ENCODE measurements at places on chromosomes 2 and 18.

DNA sequence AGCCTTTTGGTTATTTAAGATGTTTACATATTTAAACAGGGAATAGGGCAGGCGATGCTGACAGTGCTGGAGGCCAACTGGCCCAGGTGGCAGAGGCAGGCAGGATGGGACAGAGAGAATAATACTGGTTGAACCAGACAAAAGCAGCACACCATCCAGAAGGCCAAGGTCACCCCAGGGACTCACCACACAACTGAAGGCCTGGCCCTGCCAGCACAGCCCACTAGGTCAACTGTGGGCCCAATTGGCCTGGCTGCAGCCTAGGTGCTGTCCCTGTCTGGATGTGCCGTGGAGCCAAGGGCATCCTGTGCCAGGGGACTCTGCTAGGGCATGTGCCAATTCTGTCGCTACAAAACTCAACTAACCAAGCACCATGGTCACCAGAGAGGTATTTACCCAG, 69.2 kb downstream of the RNF152 start:
- DNase-seq: no peak

DNA sequence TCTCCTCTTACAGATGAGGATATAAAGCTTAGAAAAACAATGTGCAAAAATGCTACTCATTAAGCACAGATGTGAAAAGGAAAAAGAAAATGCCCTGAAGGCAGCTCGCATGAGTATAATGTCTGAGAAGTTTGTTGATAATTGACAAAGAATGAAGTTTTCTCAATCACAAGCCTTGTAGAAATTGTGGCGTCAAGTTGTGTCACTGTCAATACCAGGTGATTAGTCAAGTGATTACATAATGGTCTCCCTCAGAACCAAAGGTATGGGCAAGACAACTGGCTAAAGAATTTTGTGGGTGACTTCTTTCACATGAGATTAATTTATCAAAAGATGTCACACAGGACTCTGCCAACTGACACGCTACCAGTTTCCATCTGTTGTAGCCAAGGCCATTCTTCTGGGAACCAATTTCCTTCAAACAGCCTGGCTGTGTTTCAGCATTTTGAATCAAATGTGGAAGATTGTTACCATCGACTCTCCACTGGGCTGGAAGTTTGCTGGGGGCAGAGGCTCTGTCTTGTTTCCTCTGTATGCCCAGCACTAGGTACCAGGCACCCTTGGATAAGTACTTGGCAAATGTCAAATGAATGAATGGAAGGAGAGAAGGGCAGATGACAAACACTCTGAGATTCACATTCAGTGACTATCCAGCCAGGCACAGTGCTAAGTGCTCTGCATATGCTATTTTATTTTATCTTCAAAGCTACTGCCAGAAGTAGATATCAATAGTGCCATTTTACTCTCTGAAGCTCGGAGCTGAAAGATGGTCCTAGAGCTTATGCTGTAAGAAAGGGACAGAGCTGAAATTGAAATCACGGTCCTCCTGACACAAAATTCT, 5.9 kb upstream of the FN1 start:
- no peak for DNase-seq

DNA sequence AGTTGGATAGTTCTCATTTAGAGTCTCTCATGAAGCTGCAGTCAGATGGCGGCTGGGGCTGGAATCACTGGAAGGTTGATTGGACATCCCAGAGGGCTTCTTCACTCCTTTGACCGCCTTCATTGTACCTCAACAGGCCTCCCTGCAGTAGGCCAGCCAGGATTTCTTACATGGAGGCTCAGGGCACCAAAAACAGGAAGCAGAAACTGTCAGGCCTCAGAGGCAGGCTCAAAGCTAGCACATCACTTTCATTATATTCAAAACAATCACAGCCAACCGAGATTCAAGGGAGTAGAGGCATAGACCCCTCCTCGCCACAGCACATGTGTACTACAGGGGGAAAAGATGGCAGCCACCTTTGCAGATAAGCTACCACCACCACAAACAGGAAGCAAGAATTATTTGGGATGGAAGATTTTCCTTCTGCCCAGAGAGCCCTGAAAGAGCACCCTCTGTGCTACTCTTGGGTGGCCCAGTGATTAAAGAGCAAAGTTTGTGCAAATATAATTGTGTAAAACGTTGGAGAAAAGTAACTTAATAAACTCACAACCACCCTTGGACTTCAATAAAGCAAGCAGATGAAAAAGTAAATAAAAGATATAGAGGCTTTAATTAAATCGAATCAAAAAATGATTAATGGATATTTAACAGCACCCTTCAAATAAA, 155.3 kb downstream of the GFPT1 start:
- DNase-seq: no peak

GRCh38 chr18:13382366-13382953, 163.9 kb downstream of the LDLRAD4 start:
- peak; percentile 41 for DNase-seq

GRCh38 chr2:19796035-19796695, 105.6 kb downstream of the TTC32 start:
- DNase-seq: no peak

DNA sequence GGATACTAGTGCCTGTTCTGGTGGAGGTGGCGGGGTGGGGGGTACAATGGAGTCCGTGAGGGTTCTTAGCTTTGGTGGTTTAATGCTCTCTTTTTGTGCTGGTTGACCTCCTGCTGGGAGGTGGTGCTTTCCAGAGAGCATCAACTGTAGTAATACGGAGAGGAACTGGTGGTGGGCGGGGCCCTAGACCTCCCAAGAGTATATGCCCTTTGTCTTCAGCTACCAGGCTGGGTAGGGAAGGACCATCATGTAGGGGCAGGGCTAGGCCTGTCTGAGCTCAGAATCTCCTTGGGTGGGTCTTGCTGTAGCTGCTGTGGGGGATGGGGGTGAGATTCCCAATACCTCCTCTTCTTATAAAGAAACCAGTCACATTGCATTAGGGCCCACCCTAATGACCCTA, 27.1 kb downstream of the CAMKMT start:
- no peak for DNase-seq

- no peak for DNase-seq
Measured at GRCh38 chr2:55247025-55247424, 14.5 kb downstream of the RPS27A start.

GRCh38 chr2:173802518-173802917, 162.7 kb downstream of the SP3 start:
- DNase-seq: no peak

- DNase-seq: no peak
Measured at GRCh38 chr2:201471732-201472393, 20.3 kb downstream of the STRADB start.

DNA sequence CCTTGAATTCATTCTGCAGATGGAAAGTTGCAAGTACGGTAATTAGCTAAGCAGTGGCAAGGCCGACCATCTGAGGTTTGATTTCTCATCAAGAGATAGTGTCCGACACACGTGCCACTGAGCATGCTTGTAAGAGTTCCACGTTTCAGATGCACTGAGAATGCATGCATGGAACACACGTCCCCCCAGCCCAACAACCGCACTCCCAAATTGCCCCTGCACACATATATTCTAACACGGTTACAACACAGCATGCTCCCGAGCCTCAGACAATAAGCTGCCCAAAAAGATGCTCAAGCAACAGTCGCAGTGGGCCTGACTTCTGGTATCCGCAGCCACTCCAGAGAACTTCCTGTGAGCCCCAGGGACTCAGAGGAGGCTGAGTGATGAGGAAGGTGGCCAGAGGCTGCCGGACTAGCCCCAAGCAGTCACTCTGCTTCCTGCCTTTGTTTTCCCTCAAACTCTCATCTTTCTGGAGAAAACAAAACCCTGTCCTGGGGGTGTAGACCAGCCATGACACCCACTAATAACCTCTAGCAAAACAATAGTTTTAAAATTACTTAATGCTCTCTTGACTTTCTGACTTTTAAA, 204.0 kb downstream of the TGIF1 start:
- DNase-seq: no peak

DNA sequence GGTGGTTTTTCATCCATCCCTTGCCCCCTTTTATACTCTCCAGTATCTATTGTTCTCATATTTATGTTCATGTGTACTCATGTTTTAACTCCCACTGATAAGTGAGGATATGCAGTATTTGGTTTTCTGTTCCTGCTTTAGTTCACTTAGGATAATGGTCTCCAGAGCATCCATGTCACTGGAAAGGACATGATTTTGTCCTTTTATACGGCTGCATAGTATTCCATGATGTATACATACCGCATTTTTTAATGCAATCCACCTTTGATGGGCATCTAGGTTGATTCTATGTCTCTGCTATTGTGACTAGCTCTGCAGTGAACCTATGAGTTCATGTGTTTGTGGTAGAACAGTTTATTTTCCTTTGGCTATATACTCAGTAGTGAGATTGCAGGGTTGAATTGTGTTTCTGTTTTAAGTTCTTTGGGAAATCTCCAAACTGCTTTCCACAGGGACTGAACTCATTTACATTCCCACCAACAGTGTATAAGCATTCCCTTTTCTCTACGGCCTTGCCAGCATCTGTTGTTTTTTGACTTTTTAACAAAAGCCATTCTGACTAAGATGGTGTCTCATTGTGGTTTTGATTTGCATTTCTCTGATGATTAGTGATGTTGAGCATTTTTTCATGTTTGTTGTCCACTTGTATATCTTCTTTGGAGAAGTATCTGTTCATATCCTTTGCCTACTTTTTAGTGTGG, 420.2 kb downstream of the THSD7B start:
- no peak for DNase-seq

GRCh38 chr18:9321736-9322135, 12.8 kb upstream of the TWSG1 start:
- no peak for DNase-seq

DNA sequence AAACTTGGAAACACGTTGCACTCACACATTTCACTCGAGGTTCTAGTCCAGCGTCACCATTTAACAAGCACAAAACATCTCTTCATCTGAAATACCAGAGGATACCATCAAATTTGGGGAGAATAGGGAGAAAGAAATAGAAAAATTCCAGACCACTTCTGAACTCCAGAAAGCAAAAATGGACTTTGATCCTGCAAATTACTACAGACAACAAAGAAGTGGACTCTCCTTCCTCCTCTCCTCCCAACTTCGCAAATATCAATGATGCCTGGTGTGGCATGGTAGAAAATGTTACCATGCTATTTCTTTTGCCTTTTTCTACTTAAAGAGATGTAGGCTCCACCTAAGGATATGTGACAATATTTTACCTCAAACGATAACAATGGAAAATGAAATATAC, 13.5 kb downstream of the UXS1 start:
- no peak for DNase-seq

DNA sequence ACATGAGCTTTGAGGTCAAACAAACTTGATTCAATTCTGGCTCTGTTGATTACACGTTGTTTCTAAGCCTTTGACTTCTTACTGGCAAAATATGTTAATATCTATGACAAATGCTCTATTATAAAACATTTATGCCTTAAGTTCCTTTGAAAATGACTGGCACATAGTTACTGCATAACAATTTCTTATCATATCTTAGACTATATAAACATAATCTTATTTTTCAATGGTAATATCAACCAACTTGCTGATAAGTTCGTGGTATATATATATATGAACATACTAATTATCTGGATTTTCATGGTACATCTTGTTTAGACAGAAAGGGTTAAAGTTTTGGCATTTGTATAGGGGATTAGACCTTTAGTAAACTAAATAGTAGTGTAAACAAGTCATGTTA, 645.6 kb upstream of the ZNF804A start:
- no peak for DNase-seq

GRCh38 chr18:48943333-48943732, 7.4 kb downstream of the SMAD7 start:
- no peak for DNase-seq

- no peak for DNase-seq
Measured at GRCh38 chr2:46557788-46558187, 78.4 kb downstream of the TMEM247 start.

- DNase-seq: no peak
Measured at GRCh38 chr2:221676566-221677172, 104.6 kb upstream of the EPHA4 start.

DNA sequence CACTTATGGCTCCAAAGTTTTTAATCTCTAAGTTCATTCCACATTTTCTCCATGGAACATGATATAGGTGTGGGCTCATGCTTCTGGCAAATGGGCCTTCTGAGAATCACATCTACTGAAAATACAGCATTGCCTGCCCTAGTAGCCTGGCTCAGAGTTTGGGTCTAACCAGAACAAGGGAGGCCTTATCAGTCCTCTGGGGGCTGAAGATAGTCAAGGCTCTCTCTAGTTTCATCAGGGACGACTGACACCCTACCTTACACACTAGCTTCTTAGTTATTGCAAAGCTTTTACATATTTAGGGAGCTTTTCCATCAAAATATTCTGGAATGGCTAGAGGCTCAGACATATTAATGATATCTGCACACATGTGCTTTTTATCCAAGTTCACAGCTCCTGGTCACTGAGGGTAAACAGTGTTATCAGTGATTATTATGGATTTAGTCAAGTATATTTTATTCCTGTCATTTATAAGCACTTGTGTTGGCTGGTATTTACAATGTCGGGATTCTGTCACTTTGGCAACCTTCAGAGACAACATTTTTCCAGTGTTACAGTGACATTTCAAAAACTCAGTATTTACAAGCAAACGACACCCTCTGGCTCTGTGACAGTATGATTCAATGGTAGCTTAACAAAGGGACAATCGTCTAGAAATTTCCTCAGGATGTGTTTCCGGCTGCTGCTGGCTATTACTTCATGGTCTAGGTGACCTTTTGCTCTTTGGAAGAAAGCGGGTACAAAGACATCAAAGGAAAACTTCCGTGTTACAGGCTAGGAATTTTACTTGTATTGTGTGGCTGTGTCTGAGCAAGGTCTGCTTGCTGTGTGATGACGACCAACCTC, 200.6 kb downstream of the TCF4 start:
- no peak for DNase-seq

GRCh38 chr18:9710037-9710436, 1.9 kb downstream of the RAB31 start:
- DNase-seq: no peak

DNA sequence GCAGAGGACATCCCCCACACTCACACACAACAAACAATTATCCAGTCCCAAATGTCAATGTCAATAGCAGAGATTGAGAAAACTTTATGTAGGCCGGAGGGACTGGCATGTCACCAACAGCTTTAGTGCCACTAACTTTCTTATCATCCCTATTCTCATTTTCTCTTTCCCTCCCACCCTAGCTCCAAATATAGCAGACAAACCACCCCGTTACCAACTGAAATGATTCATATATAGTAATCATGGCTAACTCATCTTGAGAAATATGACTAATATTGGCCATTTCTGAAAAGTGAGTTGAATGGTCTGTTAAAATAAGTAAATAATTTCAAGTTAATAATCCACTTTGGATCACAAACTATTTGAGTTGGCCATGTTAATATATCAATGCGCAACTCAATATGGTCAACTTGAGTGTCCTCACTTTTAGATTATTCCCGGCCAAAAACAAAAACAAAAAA, 242.1 kb upstream of the RND3 start:
- DNase-seq: no peak

DNA sequence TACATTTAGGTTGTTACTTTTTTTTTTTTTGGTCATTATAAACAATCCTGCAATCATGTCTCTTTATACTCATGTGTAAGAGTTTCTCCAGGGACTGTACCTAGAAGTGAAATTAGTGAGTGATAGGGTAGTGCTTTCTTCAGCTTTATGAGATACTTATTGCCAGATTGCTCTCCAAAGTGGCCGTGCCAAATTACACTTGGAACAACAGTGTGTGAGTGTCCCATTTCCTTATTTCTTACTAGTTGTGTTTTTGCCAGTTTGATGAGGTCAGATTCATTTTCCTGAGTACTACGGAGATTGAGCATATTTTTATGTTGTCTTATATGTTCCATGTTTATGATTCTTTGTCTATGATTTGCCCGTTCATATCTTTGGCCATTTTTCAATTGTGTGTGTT, 39.2 kb downstream of the GALNT1 start:
- DNase-seq: no peak

All from T-helper 1 cell (primary cell).